Uterus (tissue), 4 donors: ENCODE measurements at places on chromosomes 13 and 19.

DNA sequence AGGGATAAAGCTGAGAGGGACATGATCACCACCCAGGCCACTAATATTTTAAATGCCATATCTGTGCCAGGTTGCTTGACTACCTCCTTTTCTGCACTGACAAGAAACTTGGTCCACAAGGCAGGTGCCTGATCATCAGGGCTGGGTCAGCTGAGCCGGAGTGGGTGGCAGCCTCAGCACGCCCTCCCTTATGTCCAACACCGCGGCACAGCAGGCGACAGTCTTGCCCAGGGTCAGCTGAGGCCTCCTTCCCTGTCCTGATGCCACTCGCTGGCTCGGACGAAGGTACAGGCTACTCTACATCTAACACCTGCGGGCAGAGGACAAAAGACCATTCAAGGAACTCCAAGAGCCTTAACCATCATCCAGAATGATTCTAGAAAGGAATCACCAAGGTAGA is 16.9 kb downstream of the ZC3H4 start:
- DNase-seq = no peak

DNA sequence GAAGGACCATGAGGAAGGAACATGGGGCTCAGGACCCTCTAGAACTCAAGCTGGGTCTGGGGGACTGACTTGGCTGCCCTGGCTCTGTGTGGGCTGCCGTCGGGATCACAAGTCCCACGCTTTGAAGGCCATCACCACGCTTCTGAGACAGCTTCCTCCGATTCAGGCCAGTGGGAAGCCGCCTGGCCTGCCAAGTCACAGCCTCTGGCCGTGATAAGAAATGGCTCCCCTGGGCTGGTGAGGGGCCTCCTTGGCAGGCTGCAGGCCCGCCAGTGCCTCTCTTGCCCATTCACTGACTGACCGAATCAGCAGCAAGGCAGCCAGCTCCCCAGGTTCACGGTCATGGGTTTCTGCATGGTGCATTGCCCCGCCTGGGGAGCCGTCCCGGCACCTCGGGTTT is 48.8 kb downstream of the COMP start:
- no peak for DNase-seq

DNA sequence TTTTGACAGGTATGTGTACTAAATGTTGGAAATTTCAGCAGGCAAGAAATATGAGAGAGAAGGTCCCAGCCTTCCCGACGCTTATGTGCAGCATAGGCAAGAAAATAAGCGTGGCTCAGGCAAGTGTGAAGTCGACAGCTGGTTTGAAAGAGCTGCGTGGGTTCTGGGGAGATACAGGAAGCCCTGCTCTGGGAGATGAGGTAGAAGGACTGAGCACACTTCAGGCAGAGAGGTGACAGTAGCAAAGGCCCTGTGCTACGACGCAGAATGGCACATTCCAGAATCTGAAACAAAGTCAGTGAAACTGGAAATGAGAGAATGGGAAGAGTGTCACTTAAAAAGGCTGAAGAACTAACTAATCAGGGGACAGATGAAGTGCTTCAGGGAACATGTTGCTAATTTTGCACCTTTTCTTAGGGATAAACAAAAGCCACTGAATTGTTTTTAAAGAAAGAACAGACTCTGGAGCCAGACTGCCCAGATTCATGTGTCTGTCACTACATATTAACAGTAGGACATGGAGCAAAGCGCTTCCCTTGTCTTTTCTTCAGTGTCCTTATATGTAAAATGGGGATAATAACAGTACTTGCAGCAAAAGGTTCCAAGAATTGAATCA is 160.1 kb downstream of the SPRY2 start:
- no peak for DNase-seq

GRCh38 chr19:47316513-47316912 is 6.9 kb downstream of the C5AR1 start:
- DNase-seq = no peak

DNA sequence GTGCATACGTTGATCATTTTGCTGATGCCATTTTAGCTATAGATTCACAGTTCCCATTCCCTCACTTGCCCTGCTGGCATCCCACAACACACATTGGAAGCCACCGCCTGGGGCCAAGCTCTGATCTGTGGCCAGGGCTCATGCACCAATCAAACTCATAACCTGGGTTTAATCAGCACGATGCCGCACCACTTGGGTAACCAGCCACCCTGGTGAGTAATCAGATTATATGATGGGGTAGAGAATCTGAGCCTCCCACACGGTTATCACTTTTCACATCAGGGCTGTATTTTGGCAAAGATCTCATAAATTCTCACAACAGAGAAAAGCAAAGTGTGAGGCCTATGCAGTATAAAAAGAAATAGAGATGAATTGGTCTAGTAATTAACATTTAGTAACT is 66.0 kb upstream of the TNFRSF19 start:
- DNase-seq = no peak

DNA sequence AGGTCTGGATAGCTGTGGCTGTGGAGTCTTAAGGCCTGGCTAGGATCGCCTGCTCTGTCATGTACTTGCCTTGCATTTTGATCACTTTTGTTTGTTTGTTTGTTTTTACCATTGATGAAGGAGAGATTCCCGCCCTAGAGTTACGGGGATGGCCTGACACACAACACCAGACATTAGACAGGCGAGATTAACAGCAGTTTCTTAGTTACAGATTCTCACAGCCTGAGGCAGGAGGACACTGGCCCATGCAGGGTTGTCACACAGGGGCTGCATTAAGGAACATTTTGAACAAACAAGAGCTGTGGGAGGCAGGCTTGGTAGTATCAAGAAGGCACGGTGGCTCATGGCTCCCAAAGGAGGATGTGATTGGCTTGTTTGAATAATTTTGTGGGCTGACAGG is 291.8 kb downstream of the HS6ST3 start:
- no peak for DNase-seq

DNA sequence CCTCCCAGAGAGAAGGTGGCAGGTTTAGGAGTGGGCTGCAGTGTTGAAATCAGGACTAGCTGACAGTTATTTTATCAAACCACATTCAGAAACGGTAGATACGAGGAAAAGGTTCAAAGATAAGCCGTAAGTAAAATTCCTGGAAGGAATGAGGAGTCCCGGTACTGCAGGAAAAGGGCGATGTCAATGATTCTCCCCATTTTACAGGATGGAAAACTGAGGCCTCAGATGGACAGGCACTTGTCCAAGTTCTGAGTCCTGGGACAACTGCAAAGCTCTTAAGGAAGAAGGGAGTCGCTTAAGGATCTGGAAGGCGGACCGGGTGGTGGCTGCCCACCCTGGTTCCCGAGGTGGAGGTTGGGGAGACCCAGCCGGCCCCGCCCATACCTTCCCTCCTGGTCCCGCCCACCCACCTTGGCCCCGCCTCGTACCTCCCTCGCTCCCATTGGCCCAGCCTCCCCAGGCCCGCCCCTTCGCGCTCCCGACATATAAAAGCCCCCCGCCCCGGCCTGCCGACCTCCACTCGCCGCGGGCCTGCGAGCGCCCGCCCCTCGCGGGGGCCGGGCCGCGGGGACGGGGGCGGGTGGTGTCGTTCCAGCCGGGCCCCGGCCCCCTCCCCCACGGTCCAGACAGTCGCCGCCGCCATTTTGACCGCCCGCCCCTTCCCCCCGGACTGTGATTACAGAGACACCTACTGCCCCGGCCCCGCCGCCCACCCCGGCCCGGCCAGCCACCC is 603 bp downstream of the RFX1 start:
- DNase-seq = peak; percentile 93

DNA sequence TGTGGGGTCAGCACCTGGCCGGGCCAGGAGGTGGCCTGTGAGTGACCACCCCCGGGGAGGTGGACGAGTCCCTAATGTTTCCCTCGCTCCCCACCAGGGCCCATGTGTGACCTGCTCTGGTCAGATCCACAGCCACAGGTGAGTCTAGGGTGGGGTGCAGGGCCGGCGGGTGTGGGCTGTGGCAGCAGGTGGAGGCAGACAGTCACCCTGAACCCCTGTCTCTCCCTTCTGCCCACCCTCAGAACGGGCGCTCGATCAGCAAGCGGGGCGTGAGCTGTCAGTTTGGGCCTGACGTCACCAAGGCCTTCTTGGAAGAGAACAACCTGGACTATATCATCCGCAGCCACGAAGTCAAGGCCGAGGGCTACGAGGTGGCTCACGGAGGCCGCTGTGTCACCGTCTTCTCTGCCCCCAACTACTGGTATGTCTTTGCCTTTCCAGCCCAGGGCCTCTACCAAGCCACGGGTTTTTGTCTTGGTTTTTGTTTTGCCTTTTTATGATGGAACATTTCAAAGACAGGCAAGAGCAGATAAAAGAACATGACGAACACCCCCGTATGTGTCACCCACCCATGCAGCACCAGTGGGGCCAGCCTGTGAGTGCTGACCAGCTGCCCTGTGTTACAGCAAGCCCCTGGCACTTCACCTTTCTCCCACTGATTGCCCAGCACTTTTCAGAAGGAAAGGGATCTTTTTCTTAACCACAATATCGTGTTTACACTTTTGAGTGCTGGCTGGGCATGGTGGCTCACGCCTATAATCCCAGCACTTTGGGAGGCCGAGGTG is 24.9 kb downstream of the CCDC8 start:
- DNase-seq = no peak

- no peak for DNase-seq
These were observed 391.0 kb downstream of the FGF9 start for GRCh38 chr13:22061806-22062391.

- no peak for DNase-seq
These were observed 81.8 kb downstream of the SPRY2 start for GRCh38 chr13:80259159-80259558.

DNA sequence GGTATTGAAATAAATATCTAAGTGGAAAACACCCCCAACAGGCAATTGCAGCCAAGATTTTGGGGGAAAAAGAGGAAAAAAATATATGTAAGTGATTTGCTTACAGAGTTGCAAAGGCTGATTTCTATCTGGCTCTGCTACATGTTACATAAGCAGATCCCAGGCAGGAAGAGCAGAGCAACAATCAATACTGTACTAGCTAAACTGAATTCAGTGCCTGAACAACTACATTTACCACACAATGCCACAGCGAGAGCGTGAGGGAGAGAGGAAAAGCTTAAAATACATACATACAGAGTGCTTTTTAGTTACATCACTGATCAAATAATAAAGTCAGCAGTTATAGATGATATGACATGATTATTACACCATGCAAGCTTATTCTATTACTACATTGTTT is 665.6 kb upstream of the ARGLU1 start:
- no peak for DNase-seq

GRCh38 chr19:44280916-44281315 is 21.2 kb downstream of the ZNF233 start:
- DNase-seq = no peak

- no peak for DNase-seq
These were observed 543.1 kb upstream of the SLITRK5 start for GRCh38 chr13:87128036-87128435.

DNA sequence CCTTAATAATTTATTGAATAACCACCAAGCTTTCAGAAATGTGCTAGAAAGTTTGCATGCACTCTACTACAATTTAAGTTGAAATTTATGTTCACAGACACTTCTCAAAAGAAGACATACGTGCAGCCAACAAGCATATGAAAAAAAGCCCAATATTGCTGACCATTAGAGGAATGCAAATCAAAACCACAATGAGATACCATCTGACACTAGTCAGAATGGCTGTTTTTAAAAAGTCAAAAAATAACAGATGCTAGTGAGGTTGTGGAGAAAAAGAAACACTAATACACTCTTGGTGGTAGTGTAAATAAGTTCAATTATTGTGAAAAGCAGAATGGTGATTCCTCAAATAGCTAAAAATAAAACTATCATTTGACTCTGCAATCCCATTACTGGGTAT is 308.8 kb upstream of the PCDH9 start:
- DNase-seq = no peak

DNA sequence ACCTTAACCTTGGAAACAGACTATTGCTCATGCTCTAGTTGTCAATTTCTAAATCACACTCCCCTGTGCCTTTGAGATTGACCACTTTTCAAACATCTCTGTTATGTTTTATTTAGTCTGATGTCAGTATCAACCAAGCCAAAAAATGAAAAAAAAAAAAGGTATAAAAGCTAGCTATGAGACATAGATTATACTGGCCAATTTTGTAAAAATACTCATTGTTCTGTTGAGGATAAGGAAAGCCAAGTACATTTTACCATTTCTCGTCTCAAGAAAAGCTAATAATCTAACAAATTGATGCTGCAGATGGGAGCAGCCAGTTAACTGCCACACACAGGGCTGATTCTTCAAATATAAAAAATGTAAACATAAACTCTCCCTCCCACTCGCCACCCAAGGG is 572.6 kb upstream of the KLF12 start:
- DNase-seq = no peak

DNA sequence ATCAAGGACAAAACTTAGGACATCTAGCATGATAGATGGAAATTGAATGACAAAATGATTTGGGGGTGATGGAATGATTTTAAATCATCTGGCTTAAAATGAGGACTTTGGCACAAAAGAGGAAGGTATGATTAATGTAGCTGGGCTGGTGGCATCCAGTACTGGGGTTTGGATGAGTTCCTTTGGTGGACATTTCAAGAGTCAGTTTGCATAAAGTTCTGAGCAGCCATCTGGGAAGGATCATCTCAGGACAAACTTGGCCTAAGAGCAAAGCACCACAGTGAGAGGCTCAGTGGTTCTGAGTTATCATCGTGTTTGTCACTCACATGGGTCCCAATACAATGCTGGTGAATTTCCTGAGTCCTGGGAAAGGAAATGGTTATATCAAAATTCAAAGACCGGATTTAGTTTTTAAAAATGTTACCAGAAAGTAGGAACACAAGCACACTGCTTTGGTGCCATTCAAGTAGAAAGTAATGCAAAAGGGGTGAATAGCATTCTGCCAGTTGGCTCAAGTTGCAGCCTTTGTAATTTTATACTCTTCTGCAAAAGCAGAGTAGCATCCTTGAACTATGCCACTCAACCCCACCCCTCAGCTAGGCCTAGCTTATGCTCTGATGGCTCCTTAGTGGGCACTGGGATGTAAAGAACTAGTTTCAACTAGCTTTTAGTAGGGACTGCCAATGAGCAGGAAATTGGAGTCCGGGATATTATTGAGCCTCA is 219.0 kb downstream of the COG6 start:
- no peak for DNase-seq

DNA sequence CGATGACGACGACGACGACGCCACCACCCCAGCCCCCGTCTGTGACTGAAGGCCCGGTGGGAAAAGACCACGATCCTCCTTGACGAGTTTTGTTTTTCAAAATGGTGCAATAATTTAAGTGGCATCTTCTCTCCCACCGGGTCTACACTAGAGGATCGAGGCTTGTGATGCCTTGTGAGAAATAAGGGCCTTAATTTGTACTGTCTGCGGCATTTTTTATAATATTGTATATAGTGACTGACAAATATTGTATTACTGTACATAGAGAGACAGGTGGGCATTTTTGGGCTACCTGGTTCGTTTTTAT is 2.5 kb downstream of the KLF2 start:
- no peak for DNase-seq

GRCh38 chr19:3398900-3399278 is 32.5 kb downstream of the NFIC start:
- no peak for DNase-seq
